ENCODE measurements at places on chromosomes 13 and 19.

DNA sequence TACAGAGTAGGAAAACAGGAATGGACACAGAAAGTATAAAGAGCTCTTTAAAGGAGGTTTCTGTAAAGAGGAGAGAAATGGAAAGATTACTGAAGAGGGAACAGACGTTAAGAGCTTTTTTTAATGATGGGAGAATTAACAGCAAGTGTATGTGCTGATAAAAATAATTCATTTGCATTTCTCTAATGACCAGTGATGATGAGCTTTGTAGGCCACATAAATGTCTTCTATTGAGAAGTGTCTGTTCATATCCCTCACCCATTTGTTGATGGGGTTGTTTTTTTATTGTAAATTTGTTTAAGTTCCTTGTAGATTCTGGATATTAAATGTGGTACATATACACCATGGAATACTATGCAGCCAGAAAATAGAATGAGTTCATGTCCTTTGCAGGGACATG lies 40.0 kb downstream of the MYO16 start:
- H3K4me3 ChIP-seq: no peak overlapping the region
- DNase-seq: no peak
- no peaks in the 10 kb centered on the region for H3K36me3 ChIP-seq
- no peaks in the 10 kb centered on the region for H3K4me1 ChIP-seq

DNA sequence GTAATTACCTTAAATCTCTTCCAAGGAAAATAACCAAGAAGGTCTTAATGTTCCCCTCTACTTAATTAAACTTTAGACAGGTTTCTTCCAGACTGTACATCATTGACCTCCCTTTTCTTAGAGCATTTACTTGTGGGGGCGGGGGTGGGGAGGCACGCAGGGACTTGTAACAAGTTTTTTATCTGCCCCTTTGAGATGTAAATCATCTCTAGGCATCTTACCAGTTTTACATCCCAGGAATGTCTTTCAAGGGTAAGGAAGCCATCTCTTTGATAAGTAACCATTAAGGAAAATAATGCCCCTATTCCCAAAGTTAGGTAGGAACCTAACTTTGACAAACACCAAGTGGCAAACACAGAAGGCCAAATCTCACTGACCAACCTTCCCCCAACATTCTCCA lies 528.6 kb downstream of the SUCLA2 start:
- no peak overlapping the region for H3K27ac ChIP-seq
- H3K27me3 ChIP-seq: no peaks in the 10 kb centered on the region
- no peak overlapping the region for H3K4me3 ChIP-seq
- no peaks in the 10 kb centered on the region for H3K36me3 ChIP-seq
- no peak for DNase-seq
- H3K4me1 ChIP-seq: no peaks in the 10 kb centered on the region

GRCh38 chr13:112574416-112574815 lies 13.5 kb downstream of the TUBGCP3 start:
- no peaks in the 10 kb centered on the region for H3K27me3 ChIP-seq
- H3K36me3 ChIP-seq: peaks cover 3% of the 10 kb centered on the region
- H3K27ac ChIP-seq: no peak overlapping the region
- H3K4me1 ChIP-seq: peaks cover 7% of the 10 kb centered on the region
- no peak for DNase-seq
- H3K4me3 ChIP-seq: no peak overlapping the region

GRCh38 chr19:3526507-3527237 lies 12.3 kb upstream of the TEKTIP1 start:
- H3K36me3 ChIP-seq: peaks cover 92% of the 10 kb centered on the region
- H3K4me3 ChIP-seq: no peak overlapping the region
- H3K27me3 ChIP-seq: no peaks in the 10 kb centered on the region
- no peak for DNase-seq

- H3K36me3 ChIP-seq: no peaks in the 10 kb centered on the region
- no peak overlapping the region for H3K4me3 ChIP-seq
- no peaks in the 10 kb centered on the region for H3K27me3 ChIP-seq
- no peak for DNase-seq
These were observed 8.7 kb upstream of the ADAT3 start for GRCh38 chr19:1896508-1896907.

GRCh38 chr19:32909257-32909656 lies 39.7 kb upstream of the SLC7A9 start:
- H3K4me1 ChIP-seq: no peaks in the 10 kb centered on the region
- H3K4me3 ChIP-seq: no peak overlapping the region
- H3K27ac ChIP-seq: no peak overlapping the region
- no peaks in the 10 kb centered on the region for H3K27me3 ChIP-seq
- DNase-seq: no peak
- peaks cover 34% of the 10 kb centered on the region for H3K36me3 ChIP-seq

- H3K27ac ChIP-seq: no peak overlapping the region
- no peak for DNase-seq
- H3K4me1 ChIP-seq: peaks cover 42% of the 10 kb centered on the region
- peaks cover 30% of the 10 kb centered on the region for H3K27me3 ChIP-seq
- no peak overlapping the region for H3K4me3 ChIP-seq
- H3K36me3 ChIP-seq: peaks cover 15% of the 10 kb centered on the region
These were observed 5.4 kb downstream of the COL4A2 start for GRCh38 chr13:110312339-110313031.

DNA sequence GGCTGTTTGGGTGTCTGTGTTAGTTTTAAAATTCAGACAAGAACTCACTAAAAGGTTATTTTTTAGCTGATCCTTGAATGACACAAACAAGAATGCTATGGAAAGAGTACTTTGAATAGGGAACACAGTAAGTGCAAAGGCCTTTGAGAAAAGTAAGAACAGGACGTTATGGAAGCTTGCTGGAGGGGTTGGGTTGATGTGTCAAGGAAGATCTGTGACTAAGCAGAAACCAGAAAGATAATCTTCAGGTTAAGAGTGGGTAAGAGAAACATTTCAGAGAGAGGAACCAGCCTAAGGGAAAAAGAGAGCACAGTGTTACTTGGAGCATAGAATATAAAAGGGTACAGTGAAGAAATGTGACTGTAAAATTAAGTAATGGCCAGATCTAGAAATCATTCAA lies 41.2 kb upstream of the TRPC4 start:
- no peak overlapping the region for H3K27ac ChIP-seq
- DNase-seq: no peak
- no peaks in the 10 kb centered on the region for H3K27me3 ChIP-seq
- no peaks in the 10 kb centered on the region for H3K4me1 ChIP-seq
- H3K36me3 ChIP-seq: no peaks in the 10 kb centered on the region

DNA sequence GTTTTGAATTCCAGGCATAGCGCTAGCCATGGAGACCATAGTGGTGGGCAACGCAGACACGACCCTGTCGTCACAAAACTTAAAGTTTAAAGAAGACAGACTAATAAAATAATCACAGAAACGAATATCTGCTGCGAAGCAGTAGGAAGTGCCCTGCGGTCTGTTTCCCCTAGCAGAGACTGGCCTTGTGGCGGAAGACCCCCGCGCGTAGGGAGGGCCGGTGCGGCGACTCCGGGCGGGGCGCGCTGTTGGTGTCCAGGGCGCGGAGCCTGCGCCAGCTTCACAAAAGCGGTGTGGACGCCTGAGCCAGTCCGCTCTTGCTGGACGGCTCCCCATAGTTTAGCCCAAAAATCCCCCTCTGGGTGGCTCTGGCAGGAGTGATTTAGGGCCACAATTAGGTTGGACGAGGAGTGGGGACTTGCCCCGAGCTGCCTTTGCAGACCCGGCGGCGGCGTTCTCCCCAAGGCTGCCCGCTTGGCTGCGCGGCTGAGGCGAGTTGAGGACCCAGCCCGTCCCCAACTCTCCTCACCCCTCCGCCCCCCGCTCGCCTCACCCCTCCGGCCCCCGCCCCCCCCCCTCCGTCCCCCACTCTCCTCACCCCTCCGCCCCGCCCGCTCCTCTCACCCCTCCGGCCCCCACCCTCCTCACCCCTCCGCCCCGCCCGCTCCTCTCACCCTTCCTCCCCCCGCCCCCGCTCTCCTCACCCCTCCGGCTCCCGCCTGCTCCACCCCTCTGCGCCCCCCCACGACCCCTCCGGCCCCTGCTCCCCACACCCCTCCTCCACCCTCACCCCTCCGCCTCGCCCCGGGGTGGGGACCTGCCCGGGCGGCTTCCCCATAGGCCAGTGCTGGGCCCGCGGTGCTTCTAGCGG lies 14.2 kb upstream of the LATS2 start:
- peaks cover 15% of the 10 kb centered on the region for H3K4me1 ChIP-seq
- H3K4me3 ChIP-seq: peak overlapping the region; percentile 53
- DNase-seq: no peak
- no peaks in the 10 kb centered on the region for H3K27me3 ChIP-seq
